Right renal pelvis (tissue), 4 donors: ENCODE measurements at places on chromosomes 11 and 22.

GRCh38 chr11:71568704-71569349, 3.5 kb downstream of the KRTAP5-10 start:
- no peak for DNase-seq

DNA sequence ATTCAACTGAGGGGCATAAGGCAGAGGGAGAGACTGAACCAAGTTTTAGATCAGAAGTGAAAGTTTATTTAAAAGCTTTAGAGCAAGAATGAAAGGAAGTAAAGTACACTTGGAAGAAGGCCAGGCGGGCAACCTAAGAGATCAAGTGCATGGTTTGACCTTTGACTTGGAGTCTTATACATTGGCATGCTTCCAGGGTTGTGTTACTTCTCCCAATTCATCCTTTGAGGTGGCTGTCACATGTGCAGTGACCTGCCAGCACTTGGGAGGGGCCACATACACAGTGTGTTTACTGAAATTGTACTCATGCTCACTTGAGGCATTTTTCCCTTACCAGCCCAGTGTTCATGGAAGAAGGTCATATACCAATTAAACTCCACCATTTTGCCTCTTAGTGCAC, 30.4 kb downstream of the CYP2R1 start:
- DNase-seq: no peak

DNA sequence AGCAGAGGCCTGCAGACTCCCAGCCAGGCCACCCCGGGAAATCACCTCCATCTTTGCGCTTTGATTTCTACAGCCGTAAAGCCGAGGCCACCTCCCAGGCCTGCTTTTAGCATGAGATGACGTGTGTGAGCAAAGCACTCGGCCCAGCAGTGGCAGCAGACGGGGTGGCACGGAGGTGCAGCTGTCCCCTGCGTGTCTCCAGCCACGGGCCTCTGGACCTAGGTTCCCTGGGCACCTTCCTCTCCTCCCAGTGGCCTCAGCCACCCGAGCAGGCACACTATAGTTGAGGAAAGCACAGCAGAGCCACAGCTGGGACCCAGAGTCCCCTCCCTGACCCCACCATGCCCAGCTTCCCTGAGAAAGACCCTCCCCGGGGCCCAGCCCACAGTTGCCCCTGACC, 15.9 kb downstream of the GNAZ start:
- no peak for DNase-seq

DNA sequence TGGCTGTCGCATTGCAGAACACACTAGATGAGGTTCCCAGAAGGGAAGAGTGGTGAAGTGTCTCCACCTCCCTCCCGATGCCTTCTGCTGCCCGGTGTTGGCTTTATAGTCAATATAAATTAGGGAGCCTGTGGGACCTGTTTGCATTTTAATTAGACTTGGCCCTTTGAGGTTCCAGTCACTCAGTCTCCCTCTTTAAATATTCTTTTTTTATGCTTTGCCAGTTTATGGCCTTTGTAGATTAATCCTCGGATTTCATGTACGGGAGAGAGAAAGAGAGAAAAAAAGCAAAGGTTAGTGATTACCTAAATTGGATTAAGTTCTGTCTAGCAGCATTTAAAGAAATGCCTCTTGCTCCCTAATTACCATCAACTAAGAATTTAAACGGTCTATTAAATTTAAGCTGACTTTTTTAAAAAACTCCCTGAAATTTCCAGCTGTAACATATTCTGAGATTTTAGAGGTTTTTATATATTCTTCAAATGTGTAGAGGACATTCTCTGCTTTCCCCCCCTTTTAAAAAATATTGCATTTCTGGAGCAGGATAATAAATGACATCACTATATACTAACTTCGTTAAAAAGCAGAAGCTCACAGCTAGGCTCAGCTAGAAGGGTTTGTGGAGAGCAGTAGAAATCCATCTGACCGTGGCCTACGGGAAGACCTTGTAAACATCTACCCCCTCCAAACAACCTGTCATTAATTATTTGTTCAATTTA, 84.4 kb downstream of the PRR5L start:
- no peak for DNase-seq

- DNase-seq: no peak
Observed at GRCh38 chr11:61814247-61814957, 2.4 kb downstream of the FADS1 start.

- DNase-seq: no peak
Observed at GRCh38 chr11:126432065-126432461, 76.6 kb downstream of the ST3GAL4 start.
